ENCODE measurements at places on chromosomes 5 and 9. TPM values are rescaled to one million over a fixed set of nuclear protein-coding genes. Genes with fewer than 3 reads are reported as not detected.

DNA sequence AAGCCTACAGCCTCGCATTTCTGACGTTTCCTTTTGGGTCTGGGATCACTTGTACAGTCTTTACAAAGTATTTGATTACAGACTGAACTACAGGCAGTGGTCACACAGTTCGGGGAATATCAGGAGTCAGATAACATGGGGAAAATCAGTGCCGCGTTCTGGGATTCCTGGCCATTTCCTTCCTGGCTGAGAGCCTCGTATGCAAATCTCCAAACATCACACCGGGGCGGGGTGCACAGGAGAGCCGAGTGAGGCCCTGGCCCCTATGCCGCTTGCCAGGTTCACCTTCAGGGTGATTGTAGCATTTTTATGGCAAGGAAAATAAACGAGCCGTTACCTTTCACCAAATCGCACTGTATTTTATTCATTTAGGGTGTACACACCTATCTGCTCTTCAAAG lies 29.6 kb upstream of the SLC9A3 start:
- H3K36me3 ChIP-seq = no peaks in the 10 kb centered on the region
- no peaks in the 10 kb centered on the region for H3K4me1 ChIP-seq
- H3K27me3 ChIP-seq = no peaks in the 10 kb centered on the region
- no peak for DNase-seq
- H3K4me3 ChIP-seq = no peak overlapping the region

NUTM2F gene
- total RNA-seq = not detected

DNA sequence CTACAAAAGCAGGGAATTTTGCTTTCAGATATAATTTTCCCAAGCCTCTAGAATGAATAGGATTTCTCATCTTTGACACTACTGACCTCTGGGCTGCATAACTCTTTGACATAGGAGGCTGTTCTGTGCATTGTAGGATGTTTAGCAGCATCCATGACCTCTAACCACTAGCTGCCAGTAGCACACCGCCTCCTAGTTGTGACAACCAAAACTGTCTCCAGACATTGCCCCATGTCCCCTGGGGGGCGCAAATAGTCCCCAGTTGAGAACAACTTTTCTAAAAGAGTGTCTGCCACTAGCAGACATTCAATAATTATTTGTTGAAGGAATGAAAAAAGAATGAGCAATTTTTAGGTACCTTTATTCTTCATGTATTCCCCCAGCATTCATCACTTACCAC lies 51.8 kb downstream of the POU4F3 start:
- peak; percentile 62 for DNase-seq
- H3K4me1 ChIP-seq = no peaks in the 10 kb centered on the region
- H3K27me3 ChIP-seq = no peaks in the 10 kb centered on the region
- no peak overlapping the region for H3K27ac ChIP-seq
- no peak overlapping the region for H3K4me3 ChIP-seq

DNA sequence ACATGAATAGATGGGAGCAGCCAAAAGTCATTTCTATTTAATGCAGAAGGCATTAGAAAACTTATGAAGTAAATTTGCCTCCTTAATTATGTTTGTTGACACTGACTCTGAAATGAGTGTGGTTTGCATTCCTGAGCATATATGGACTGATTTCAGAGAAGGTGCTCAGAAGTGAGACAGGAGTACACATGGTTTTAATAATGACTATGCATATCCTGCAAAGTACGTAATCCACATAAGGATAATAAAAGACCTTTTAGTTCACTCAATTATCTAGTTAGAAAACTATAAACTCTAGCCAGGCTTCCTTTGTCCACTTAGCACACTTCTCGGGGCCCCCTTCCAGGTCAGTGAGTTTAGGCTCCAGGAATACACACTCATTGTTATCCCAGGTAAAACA lies 75.7 kb upstream of the SNX2 start:
- H3K4me1 ChIP-seq = no peaks in the 10 kb centered on the region
- H3K27ac ChIP-seq = no peak overlapping the region
- no peaks in the 10 kb centered on the region for H3K36me3 ChIP-seq
- no peaks in the 10 kb centered on the region for H3K27me3 ChIP-seq
- no peak for DNase-seq

- no peak overlapping the region for H3K27ac ChIP-seq
- H3K36me3 ChIP-seq = no peaks in the 10 kb centered on the region
- H3K27me3 ChIP-seq = peaks cover 10% of the 10 kb centered on the region
- H3K4me3 ChIP-seq = peak overlapping the region; percentile 81
- DNase-seq = peak; percentile 78
- peaks cover 2% of the 10 kb centered on the region for H3K4me1 ChIP-seq
Measured at GRCh38 chr9:111036429-111036789, 1.9 kb downstream of the LPAR1 start.

DNA sequence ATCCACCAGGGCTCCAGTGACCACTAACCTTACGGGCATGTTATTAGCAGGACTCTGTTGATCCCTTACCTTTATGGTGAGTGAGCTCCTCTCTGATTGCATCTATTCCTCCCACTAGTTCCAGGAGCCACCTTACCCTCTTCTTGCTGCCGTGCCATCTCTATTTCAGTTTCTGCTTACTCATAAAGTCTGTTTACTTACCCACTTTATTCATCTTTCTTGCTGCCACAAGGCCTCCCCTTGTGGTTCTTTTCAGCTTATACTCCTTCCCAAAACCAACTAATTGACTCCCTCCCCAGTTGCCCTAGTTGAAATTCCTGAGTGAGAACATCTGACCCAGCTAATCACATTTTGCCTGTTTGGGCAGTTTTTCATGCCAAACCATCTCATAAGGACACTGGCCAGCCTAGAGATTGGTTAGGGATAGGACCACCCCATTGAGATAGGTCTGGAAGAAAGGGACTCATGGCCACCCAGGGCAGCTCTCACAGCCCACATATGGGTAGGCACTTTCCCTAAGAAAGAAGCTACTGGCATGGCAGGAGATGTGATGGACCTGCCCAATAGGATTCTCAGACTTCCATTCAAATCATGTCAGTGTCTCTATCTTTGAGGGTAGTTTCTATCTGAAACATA lies 412.7 kb downstream of the EFNA5 start:
- no peak for DNase-seq
- no peak overlapping the region for H3K4me3 ChIP-seq
- H3K27me3 ChIP-seq = no peaks in the 10 kb centered on the region
- no peak overlapping the region for H3K27ac ChIP-seq
- no peaks in the 10 kb centered on the region for H3K36me3 ChIP-seq

DNA sequence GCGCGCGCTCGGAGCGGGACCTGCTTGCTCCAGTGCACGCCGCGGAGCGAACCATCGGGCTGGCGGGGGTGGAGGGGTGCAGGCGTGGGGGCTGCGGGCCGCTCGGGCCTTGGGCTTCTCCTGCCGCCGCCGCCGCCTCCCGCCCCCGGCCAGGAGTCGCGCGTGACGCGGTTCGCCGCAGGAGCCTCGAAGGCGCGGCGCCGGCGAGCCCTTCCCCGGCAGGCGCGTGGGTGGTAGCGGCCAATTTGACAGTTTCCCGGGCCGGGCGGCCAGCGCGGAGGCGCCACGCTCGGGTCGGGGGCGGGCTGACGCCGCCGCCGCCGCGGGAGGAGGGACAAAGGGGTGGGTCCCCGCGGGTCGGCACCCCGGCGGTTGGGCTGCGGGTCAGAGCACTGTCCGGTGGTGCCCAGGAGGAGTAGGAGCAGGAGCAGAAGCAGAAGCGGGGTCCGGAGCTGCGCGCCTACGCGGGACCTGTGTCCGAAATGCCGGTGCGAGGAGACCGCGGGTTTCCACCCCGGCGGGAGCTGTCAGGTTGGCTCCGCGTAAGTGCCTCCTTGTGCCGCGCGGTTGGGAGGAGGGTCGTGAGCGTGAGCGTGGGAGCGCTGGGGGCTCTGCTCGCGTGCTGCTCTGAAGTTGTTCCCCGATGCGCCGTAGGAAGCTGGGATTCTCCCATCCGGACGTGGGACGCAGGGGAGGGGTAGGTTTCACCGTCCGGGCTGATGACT lies at the start of gene TJP2:
Gene TJP2 (plus strand): TSS at position 387 of the 725 bp plus-strand sequence. CDS start 96 bp downstream, at position 483.
- no peak within 1 kb of the TSS for H3K27ac ChIP-seq
- DNase-seq = peak; percentile 60
- H3K36me3 ChIP-seq = no peaks in the 10 kb centered on the region
- H3K27me3 ChIP-seq = no peaks in the 10 kb centered on the region

GRCh38 chr5:167723254-167723871 lies 568.1 kb upstream of the WWC1 start:
- peaks cover 8% of the 10 kb centered on the region for H3K4me1 ChIP-seq
- H3K4me3 ChIP-seq = no peak overlapping the region
- no peaks in the 10 kb centered on the region for H3K36me3 ChIP-seq
- no peaks in the 10 kb centered on the region for H3K27me3 ChIP-seq
- no peak overlapping the region for H3K27ac ChIP-seq
- DNase-seq = peak; percentile 82

DNA sequence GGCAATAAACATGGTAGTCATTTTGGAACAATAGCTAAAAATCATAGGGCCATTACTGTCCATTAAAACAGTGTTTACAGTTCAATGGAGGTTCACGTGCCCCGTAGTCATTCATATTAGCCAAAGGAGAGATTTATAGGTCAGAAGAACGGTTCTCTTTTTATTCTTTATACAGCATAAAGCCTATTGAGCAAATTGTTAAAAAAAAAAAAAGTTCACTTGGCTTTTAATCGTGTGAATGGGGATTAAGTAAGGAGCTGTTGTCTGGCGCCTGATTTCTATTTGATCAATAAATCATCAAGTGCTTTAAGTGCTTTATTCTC lies 69.1 kb upstream of the TBCA start:
- H3K4me3 ChIP-seq = peak overlapping the region; percentile 75
- peaks cover 89% of the 10 kb centered on the region for H3K27me3 ChIP-seq
- no peaks in the 10 kb centered on the region for H3K36me3 ChIP-seq
- no peak overlapping the region for H3K27ac ChIP-seq
- no peak for DNase-seq
- H3K4me1 ChIP-seq = peaks cover 6% of the 10 kb centered on the region

DNA sequence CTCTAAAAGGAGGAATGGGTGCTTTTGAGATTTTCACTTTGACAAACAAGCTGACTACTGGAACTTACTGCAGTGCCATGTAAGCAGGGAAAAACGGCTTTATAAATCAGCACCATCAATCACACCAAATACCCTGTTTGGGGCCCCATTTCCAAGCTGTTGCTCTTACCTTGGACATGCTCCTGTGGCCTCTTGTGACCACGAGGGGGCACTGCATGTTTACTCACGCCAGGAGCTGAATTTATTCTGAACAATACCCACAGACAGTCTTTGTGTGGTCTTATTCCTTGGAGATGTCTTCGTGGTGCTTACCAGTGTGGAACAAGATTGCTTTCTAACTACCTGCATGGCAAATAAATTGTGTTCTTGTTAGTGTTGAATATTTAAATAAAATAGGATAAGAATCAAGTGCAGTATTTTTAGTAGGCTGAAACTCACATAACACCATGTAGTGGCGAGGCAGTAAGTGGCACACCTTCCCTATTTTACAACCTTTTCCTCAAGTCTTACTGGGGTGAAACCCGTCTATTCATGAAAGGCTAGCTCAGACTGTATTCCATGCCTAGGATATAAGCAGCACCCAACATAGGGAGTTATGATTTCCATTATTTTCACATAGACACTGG lies 155.5 kb upstream of the NMUR2 start:
- no peak overlapping the region for H3K27ac ChIP-seq
- no peaks in the 10 kb centered on the region for H3K27me3 ChIP-seq
- peaks cover 3% of the 10 kb centered on the region for H3K36me3 ChIP-seq
- no peaks in the 10 kb centered on the region for H3K4me1 ChIP-seq

Measured in H9 (cell line).